Mesangial cell (primary cell): ENCODE measurements at places on chromosomes 1 and 21. TPM values are rescaled to one million over a fixed set of nuclear protein-coding genes. Genes with fewer than 3 reads are reported as not detected.

KCNE1 gene
- total RNA-seq = under 0.01 TPM in 1 of 2 replicates, not detected in the other

GNG4 gene
- total RNA-seq = 0.51 and 1.1 TPM in 2 replicates

USP25 gene
- 16.6 and 27.3 TPM in 2 replicates for total RNA-seq

CLCA1 gene
- total RNA-seq = not detected in 2 replicates

KCNK1 gene
- 3.2 and 4.7 TPM in 2 replicates for total RNA-seq

BEND5 gene
- 0.49 and 3.5 TPM in 2 replicates for total RNA-seq

ACBD6 gene
- total RNA-seq = 41.7 and 52.6 TPM in 2 replicates

MPL gene
- 0.13 TPM in 1 of 2 replicates, not detected in the other for total RNA-seq

TRIM63 gene
- 0.38 TPM in 1 of 2 replicates, not detected in the other for total RNA-seq

NBPF10 gene
- total RNA-seq = 0.65 and 1.8 TPM in 2 replicates

ZYG11A gene
- total RNA-seq = 0.25 and 2.3 TPM in 2 replicates

ADAMTS1 gene
- 28.4 and 39.4 TPM in 2 replicates for total RNA-seq

AUNIP gene
- total RNA-seq = 1.1 and 9.1 TPM in 2 replicates

EPRS1 gene
- total RNA-seq = 53.6 and 59.8 TPM in 2 replicates

KRTAP19-1 gene
- total RNA-seq = not detected in 2 replicates

PBXIP1 gene
- 19.6 and 134 TPM in 2 replicates for total RNA-seq

LIN28A gene
- 0.38 TPM in 1 of 2 replicates, not detected in the other for total RNA-seq

OLIG1 gene
- total RNA-seq = not detected in 2 replicates

PROX1 gene
- total RNA-seq = under 0.01 and 0.51 TPM in 2 replicates

SYDE2 gene
- total RNA-seq = 2.4 and 5.2 TPM in 2 replicates

GBP6 gene
- not detected in 2 replicates for total RNA-seq

PPM1J gene
- 2.3 and 4.4 TPM in 2 replicates for total RNA-seq

C1orf56 gene
- total RNA-seq = 2.0 and 3.0 TPM in 2 replicates

LPAR3 gene
- 0.16 and 0.25 TPM in 2 replicates for total RNA-seq

DONSON gene
- total RNA-seq = 14.2 and 41.2 TPM in 2 replicates

SYTL1 gene
- 20.2 and 55.0 TPM in 2 replicates for total RNA-seq

CFAP45 gene
- 0.16 and 0.63 TPM in 2 replicates for total RNA-seq

XCL2 gene
- total RNA-seq = not detected in 2 replicates

IER5 gene
- total RNA-seq = 6.7 and 11.1 TPM in 2 replicates

LAMB3 gene
- total RNA-seq = 6.2 and 7.2 TPM in 2 replicates

ANKRD65 gene
- 0.76 and 1.5 TPM in 2 replicates for total RNA-seq

GJB5 gene
- not detected in 2 replicates for total RNA-seq

CRNN gene
- total RNA-seq = not detected in 2 replicates

KIAA1614 gene
- 0.98 and 6.7 TPM in 2 replicates for total RNA-seq

LRRC53 gene
- not detected in 2 replicates for total RNA-seq

C1QTNF12 gene
- 1.3 and 8.0 TPM in 2 replicates for total RNA-seq

C8A gene
- total RNA-seq = not detected in 2 replicates

AADACL4 gene
- total RNA-seq = 0.13 TPM in 1 of 2 replicates, not detected in the other

DIO1 gene
- total RNA-seq = not detected in 2 replicates

SPATA46 gene
- not detected in 2 replicates for total RNA-seq

CELSR2 gene
- 12.9 and 51.5 TPM in 2 replicates for total RNA-seq

OR2M3 gene
- total RNA-seq = not detected in 2 replicates

USH2A gene
- under 0.01 TPM in 1 of 2 replicates, not detected in the other for total RNA-seq

CDC42BPA gene
- 19.6 and 20.2 TPM in 2 replicates for total RNA-seq

SUMO3 gene
- total RNA-seq = 51.8 and 69.6 TPM in 2 replicates

PPT1 gene
- 64.0 and 71.1 TPM in 2 replicates for total RNA-seq

APCS gene
- total RNA-seq = not detected in 2 replicates

VHLL gene
- not detected in 2 replicates for total RNA-seq

PRELP gene
- total RNA-seq = not detected in 2 replicates

MAP7D1 gene
- total RNA-seq = 153 and 226 TPM in 2 replicates

ZBTB8B gene
- total RNA-seq = under 0.01 TPM in 1 of 2 replicates, not detected in the other

SLFNL1 gene
- under 0.01 and 0.13 TPM in 2 replicates for total RNA-seq

SYPL2 gene
- 0.13 TPM in 1 of 2 replicates, not detected in the other for total RNA-seq

ATP1A4 gene
- not detected in 2 replicates for total RNA-seq

FCGR2B gene
- total RNA-seq = not detected in 2 replicates

ZNF281 gene
- 15.5 and 20.2 TPM in 2 replicates for total RNA-seq

LCE2C gene
- not detected in 2 replicates for total RNA-seq

NPHS2 gene
- total RNA-seq = 0.38 TPM in 1 of 2 replicates, not detected in the other
